Activated naive CD4-positive, alpha-beta T cell treated with anti-CD3 and anti-CD28 coated beads, Interleukin-2, amount 10 ng/mL, durations not matched to agents 7 days and 5 days (primary cell): ENCODE measurements at places on chromosomes 13 and 19.
A peak's percentile ranks its signal among the peaks of the same experiment; 100 is the strongest.

GRCh38 chr13:110650436-110650835, 35.1 kb downstream of the NAXD start:
- no peak for DNase-seq
- peaks cover 24% of the 10 kb centered on the region for H3K36me3 ChIP-seq
- no peak overlapping the region for H3K4me3 ChIP-seq
- H3K4me1 ChIP-seq = peaks cover 2% of the 10 kb centered on the region

- peaks cover 5% of the 10 kb centered on the region for H3K27me3 ChIP-seq
- H3K4me1 ChIP-seq = peaks cover 21% of the 10 kb centered on the region
- peaks cover 5% of the 10 kb centered on the region for H3K36me3 ChIP-seq
- peak; percentile 34 for DNase-seq
- peak overlapping the region; percentile 77 for H3K4me3 ChIP-seq
- peak overlapping the region; percentile 83 for H3K27ac ChIP-seq
Observed at GRCh38 chr19:4455719-4456475, 1.7 kb downstream of the UBXN6 start.

DNA sequence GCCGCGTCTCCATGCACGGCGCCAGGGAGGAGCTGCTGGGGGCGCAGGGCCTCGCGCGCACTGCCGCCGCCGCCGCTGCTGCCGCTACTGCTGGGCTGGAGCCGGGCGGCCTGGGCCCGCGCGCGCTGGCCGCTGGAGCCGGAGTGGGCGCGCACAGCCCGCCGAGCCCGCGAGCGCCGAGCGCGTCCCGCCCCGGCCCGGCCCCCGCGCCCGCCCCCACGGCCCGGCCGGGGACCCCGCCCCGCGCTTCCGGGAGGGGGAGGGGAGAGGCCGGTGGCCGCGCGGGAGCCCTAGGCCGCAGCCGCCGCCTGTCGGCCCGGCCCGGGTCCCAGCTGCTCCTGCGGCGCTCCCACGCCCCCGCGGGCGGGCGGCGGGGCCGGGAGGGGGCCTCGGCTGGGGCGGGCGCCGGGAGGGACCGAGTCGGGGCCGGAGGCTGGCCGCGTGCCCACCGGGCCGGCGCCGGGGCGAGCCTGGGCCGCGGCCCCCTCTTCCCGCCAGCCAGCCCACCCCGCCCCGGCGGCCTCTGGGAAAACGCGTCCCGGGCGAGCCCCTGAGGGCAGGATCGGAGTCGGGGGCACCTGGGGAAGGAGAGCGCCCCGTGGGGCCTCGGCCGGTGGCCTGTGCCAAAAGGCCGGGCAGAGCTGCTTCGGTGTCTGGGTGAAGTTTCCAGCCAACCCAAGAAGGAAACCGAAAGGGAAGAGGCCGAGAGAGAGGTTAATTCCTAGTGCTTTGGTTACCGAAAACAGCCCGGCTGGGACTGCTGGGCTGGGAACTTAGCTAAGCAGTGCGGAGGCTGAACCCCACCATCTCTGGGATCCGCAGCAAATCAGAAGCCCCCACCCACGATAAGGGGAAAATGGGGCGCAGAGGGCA, at the start of gene STK24:
TSS of gene STK24 (minus strand) at position 145 of the 873 bp plus-strand sequence. CDS start 321 bp downstream, outside the sequence.
- peak within 1 kb of the TSS; percentile 94 for H3K4me3 ChIP-seq
- peak; percentile 64 for DNase-seq
- H3K36me3 ChIP-seq = peaks cover 22% of the 10 kb centered on the region
- peaks cover 36% of the 10 kb centered on the region for H3K4me1 ChIP-seq
- peak within 1 kb of the TSS; percentile 92 for H3K27ac ChIP-seq

DNA sequence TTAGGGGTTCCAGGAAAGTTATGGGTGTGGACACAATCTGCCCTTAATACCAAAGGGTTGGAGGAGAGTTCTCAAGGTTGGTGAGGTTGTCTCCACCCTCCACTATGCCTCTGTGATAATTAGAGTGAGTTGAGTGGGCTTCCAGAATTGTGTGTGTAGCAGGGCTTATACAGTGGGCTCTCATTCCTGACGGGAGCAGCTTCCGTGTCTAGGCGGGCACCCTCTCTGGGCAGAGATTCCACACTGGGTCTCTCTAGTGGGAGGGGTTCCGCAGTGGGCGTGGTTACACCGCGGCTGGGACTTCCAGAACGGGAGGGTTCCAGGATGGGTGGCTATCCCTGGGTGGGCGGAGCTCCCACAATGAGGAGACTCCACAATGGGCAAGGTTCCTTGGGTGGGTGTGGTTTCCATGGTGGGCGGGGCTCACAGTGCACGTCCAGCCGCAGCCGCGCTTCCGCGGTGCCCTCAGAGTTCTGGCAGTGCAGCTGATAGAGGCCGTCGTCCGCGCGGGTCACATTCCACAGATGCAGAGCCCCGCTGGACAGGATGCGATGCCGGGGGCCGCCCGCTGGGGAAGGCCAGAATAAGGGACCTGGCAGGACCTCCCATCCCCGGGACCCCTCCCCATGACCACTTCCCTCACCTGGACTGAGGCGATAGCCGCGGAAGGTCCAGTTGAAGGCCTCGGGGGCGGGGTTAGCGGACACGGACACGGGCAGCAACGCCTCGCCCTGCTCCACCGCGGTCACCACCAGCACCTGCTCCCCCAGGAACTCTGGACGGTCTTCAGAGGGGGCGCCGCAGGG, 8.4 kb downstream of the NPHS1 start:
- peaks cover 69% of the 10 kb centered on the region for H3K27me3 ChIP-seq
- H3K27ac ChIP-seq = no peak overlapping the region
- H3K4me3 ChIP-seq = no peak overlapping the region

DNA sequence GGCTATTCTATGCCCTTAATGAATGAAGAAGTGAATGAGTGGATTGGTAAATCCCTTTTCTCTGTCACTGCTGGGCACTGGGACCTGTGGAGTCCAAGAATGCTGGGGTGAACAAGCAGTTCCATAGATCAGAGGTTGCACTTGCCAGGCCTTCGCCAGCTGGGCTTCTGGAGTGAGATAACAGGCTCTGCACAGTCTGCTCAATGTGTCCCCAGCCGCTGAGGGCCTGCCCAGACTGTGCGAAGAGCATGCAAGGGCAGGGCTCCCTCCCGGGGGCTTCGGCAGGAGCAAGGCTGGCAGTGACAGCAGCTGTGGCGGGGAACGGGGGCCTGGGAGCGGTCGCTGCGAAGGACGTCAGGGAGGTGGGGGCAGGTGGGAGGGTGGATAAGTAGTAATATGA, 51.3 kb downstream of the ZNF536 start:
- H3K36me3 ChIP-seq = no peaks in the 10 kb centered on the region
- H3K27me3 ChIP-seq = peaks cover 3% of the 10 kb centered on the region
- no peak overlapping the region for H3K4me3 ChIP-seq
- H3K4me1 ChIP-seq = no peaks in the 10 kb centered on the region
- DNase-seq = no peak

DNA sequence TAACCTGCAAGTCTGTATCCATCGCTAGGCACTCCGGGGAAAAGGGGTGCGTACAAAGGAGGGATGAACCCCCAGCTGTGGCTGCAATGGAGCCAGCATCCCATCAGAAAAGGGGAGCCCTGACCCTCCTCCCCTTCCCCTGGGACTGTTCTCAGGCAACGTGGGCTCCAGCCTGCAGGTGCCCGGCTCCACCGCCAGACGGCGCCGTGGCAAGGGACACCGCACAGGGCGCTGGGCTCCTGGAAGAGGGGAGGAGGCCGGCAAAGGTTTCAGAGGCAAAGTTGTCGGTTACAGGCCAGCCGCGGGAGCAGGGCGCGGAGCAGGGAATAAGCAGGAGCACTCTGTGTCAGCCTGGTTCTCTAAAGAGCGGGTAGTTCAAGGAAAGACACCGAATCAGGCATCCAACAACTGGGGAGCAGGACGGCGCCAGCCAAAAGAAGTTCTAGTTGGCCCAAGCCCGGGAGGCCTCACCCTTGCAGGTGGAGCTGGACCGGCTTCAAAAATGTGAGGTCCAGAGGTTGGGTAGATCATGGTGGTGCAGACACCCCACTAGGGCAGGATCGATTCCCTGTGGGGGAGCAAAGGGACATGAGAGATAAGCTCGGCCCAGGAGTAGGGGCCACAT, 53.0 kb upstream of the ATP12A start:
- no peak overlapping the region for H3K4me3 ChIP-seq
- H3K27ac ChIP-seq = peak overlapping the region; percentile 42
- DNase-seq = no peak
- H3K4me1 ChIP-seq = peaks cover 56% of the 10 kb centered on the region

DNA sequence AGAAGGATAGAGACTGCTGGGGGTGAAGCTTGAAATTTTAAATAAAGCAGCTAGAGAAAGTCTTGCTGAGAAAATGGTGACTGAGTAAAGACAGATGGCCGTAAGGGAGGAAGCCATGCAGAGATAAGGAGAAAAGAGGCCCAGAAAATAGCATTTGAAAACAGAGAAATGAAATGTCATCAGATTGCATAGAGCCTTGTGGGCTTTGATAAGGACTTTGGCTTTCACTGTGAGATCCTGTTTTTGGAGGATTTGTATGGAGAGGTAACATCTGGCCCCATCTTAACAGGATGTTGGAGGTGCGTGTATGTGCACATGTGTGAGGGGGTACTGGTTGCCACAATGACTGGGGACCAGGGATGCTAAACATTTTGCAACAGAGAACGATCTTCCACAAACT, 19.5 kb upstream of the ATP8A2 start:
- H3K4me3 ChIP-seq = no peak overlapping the region
- H3K27ac ChIP-seq = no peak overlapping the region
- DNase-seq = no peak

DNA sequence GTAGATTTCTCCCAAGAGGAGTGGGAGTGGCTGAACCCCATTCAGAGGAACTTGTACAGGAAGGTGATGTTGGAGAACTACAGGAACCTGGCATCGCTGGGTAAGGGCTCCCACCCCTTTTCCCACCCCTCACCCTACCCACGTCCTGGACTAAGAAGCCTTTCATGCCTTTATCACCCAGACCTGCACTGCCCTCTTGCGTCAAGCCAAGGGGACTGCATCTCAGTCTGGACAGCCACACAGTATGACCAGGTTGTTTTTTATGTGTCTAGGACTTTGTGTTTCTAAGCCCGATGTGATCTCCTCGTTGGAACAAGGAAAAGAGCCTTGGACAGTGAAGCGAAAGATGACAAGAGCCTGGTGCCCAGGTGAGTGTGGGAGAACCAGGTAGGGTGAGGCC, 8.8 kb downstream of the ZFP28 start:
- no peak overlapping the region for H3K4me3 ChIP-seq
- no peaks in the 10 kb centered on the region for H3K4me1 ChIP-seq
- peaks cover 37% of the 10 kb centered on the region for H3K36me3 ChIP-seq
- no peak for DNase-seq
- no peaks in the 10 kb centered on the region for H3K27me3 ChIP-seq

DNA sequence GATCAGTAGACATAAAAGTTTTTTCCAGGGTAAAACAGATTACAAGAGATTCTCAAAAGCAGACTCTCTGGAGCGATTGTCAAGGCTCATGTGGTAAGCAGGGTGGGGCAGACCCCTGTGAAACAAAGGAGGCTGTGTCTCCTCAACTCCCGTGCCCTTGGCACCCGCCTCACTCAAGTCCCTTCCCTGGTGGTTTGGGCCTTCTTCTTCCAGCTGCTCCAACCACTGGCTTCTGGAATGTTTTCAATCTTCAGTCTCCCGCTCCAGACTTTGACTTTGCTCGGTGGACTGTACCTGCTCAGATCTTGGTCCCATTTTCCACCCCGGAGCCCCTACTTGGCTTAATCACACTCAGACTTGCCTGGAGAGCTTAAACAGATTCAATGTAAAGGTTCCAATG, 74.8 kb upstream of the STK24 start:
- DNase-seq = no peak
- H3K4me3 ChIP-seq = no peak overlapping the region
- H3K36me3 ChIP-seq = no peaks in the 10 kb centered on the region

DNA sequence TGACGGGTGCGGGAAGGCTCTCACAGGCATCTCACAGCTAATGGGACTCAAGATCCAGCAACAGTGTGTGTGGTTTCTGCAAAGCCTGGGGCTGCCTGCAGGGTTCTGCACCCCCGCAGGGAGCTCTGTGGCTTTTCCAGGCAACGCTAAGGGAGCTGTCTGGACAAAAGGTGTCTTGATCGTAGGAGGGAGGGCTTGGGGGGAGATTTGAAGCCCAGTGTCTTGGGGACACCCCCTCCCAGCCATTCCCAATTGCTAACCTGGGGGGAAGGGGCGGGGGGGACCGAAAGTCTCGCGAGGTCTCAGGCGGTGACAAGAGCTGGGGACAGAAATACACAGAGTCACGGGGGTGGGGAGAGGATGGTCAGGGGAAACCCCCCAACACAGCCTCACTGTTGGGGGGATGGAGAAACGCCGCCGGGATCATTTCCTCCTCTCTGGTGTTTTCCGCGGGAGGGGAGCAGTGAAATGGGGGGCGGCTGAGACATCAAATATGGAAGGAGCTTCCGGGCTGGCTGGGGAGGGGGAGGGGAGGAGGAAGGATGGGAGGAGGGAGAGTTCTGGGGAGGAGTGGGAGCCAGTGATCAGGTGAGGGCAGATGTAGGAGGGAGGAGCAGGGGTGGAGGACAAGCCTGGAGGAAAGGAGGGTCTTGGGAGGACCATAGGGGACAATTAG, 13.3 kb downstream of the KCNC3 start:
- H3K4me3 ChIP-seq = peak overlapping the region; percentile 55
- peaks cover 76% of the 10 kb centered on the region for H3K27me3 ChIP-seq
- peak; percentile 37 for DNase-seq
- H3K36me3 ChIP-seq = no peaks in the 10 kb centered on the region

DNA sequence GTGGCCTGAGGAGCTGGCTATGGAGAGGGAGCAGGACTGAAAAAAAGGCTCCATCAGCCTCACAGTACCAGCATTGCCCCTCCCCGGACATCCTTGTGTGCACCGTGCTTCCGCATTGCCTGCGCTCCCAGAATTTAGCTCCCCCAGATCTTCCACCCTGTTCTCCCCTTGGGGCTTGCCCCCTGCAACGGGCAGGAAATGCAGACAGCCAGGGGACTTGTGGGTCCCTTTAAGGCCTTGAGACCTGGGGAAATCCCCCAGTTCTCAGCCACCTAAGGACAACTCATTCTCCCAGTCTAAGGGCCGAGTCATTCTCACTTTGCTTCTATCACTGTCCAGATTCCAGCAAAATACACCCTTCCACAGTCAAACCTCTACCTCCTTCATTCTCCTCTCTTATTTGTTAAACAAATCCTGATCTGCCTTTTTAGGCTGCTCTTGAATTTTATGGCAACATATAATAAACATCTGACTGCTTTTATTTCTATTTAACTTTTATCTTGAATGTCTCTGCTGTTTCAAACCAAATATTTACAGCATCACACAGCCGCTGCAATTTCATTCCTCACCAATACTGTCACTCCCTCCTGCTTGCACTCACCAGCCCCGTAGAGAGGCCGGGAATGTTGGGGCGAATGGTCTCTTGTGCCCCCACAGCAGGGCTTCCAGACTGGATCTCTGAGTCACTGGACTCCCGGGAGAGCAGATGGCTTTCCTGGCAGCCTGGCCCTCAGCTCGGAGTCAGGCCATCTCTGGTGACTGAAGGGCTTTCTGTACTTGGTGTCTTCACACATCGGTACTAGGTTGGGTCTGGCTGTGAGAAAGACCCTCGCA, 221.9 kb downstream of the TSHZ3 start:
- H3K27ac ChIP-seq = peak overlapping the region; percentile 68
- H3K27me3 ChIP-seq = peaks cover 4% of the 10 kb centered on the region
- no peak overlapping the region for H3K4me3 ChIP-seq
- no peaks in the 10 kb centered on the region for H3K36me3 ChIP-seq

- peaks cover 41% of the 10 kb centered on the region for H3K4me1 ChIP-seq
- no peaks in the 10 kb centered on the region for H3K27me3 ChIP-seq
- H3K27ac ChIP-seq = no peak overlapping the region
Observed at GRCh38 chr19:55044286-55044685, 6.2 kb upstream of the GP6 start.
